ENCODE measurements at places on chromosomes 6 and 20. TPM values are rescaled to one million over a fixed set of nuclear protein-coding genes. Genes with fewer than 3 reads are reported as not detected.

DNA sequence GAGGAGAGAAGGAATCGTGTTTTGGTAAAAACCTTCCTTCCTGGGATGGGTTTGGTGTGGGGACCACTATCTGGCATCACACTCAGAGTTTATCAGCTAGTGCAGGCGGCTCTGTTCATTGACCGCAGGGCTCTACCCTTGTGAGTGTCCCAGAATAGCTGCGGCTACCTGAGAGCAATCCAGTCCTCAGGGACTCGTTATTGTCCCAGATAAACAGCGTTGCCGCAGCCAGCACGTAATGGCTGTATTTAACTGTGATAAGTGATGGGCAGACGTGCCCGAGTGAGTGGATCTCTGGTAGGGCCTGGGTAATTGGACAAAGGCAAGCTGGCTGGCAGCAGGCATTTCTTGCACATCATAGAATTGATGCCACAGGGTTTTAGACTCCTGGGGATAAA is 163.3 kb downstream of the SOBP start:
- DNase-seq = no peak

GRCh38 chr6:144305985-144306384 is 20.9 kb downstream of the UTRN start:
- DNase-seq = no peak

- no peak for DNase-seq
Observed at GRCh38 chr6:128246472-128247260, 273.7 kb downstream of the PTPRK start.

GRCh38 chr6:139392794-139393193 is 18.3 kb upstream of the CITED2 start:
- DNase-seq = no peak

DNA sequence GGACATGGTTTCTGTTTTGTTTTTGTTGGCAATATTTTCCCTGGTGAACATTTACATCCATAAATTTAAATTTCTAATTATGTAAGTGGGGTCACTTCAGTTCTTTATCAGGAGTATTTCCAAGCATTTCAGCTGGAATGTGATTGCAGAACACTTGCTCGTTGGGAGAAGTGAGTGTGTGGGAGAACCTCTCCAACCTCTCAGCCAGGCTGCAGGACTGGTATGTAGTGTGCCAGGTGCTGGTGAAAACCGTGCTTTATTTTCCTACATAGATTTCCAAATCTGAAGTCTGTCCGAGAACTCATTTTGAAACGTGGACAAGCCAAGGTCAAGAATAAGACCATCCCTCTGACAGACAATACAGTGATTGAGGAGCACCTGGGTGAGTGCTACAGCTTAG is 6.3 kb downstream of the RPL7L1 start:
- no peak for DNase-seq

GRCh38 chr20:38751360-38751976 is 3.2 kb downstream of the ACTR5 start:
- peak; percentile 31 for DNase-seq

DNA sequence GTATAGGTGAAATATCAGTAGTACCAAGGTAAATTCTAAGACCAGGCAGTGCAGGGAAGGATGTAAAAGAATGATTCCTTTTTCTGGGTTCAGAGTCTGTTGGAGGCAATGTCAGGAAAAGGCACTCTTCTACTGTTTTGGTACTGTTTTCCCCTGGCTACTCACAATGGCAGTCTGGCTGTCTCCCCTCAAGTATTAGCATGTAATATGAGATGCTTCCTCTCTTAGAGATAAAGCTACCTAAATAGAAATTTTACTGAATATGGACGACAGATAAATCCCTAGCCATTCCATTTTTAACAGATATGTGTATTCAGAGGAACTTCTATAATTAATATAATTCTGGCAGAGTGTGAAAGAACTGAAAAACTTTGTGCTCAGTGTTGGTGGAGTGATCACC is 3.5 kb downstream of the RNF8 start:
- no peak for DNase-seq

- no peak for DNase-seq
Observed at GRCh38 chr6:124200661-124201060, 397.0 kb downstream of the NKAIN2 start.

DNA sequence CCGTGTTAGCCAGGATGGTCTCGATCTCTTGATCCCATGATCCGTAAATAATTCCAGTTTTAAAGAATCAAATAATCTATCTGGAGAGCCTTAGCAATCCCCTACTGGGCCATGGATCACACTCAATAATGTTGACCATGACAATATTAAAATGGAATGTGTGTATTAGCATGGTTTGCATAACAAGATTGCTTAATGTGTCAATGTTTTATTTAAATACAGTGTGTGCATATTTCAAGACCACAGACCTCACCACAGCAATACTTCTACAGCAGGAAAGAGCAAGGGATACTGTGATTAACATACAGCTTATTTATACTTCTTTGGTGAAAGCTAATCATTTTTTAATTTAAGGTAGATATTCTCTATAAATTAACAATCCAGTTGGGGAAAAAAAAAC is 470.4 kb downstream of the TFAP2B start:
- DNase-seq = no peak

GRCh38 chr6:5280920-5281319 is 19.6 kb downstream of the FARS2 start:
- no peak for DNase-seq

FAXC gene
- total RNA-seq = 2.4 TPM

SLC22A23 gene
- 9.6 TPM for total RNA-seq

PEX3 gene
- 20.6 TPM for total RNA-seq

NKAIN4 gene
- 1.2 TPM for total RNA-seq

PM20D2 gene
- 15.1 TPM for total RNA-seq
